Psoas muscle (tissue), 8 donors: ENCODE measurements at places on chromosomes 2 and 18. TPM values are rescaled to one million over a fixed set of nuclear protein-coding genes. Genes with fewer than 3 reads are reported as not detected.

The DYSF gene
- total RNA-seq = 109 TPM

The DSC3 gene
- total RNA-seq = 0.06 TPM

DNA sequence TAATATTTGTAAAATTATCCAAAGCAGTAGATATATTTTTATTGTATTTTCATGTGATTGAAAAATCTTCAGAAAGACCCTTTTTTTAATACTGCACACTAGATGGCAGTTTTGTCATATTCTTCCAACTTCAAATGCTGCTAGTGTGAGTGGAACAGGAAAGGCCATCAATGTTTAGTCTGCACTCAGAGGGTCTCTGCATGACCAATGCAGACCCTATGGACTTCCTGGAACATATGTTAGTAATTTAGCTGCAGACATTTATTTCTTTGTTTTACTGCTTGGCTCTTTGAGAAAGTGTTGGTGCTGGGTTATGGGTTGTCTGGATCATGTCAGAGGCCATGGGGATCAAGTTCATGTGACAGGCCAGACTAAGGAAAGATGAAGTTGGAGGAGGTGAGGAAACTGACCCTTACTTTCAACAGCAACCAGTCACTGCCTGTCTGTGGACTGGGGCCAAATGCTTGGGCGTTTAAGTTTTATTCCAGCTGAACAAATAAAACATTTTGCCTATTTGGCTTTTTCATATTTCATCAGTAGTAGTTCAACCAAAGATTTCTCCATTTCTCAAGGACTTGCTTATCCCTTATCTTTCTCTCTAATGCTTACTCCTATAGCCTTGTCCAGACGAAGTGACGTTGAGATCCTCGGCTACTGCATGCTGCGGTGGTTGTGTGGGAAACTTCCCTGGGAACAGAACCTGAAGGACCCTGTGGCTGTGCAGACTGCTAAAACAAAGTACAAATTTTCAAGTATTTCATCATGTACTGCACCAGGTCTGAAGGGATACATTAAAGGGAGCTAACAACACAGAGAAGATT, 84.8 kb downstream of the VRK2 start:
- no peak for DNase-seq
- no peaks in the 10 kb centered on the region for H3K27me3 ChIP-seq
- H3K36me3 ChIP-seq = no peaks in the 10 kb centered on the region
- no peak overlapping the region for H3K27ac ChIP-seq
- no peak overlapping the region for H3K4me3 ChIP-seq

GRCh38 chr2:105406221-105406620, 7.4 kb upstream of the FHL2 start:
- H3K27ac ChIP-seq = no peak overlapping the region
- H3K36me3 ChIP-seq = no peaks in the 10 kb centered on the region
